Stimulated activated CD8-positive, alpha-beta memory T cell treated with anti-CD3 and anti-CD28 coated beads, Interleukin-15, amount 100 ng/mL, for 4 hours (primary cell): ENCODE measurements at places on chromosomes 3 and 15.

DNA sequence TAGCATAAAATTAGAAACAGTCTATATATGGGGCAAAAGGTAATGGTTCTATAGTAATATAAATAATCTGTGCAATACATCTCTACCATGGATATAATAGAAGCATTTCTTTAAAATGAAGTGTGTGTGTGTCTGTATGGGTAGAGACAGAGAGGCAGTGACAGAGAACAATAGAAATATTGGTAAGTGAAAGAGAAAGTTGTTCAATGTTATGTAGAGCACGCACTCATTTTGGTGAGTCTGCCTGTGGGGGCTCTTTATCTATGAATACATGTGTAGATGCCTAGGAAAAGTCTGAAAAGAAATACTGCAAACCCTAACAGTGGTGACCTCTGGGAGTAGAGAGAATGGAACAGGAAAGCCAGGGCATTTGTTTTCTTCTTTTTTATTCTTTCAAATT lies 182.6 kb downstream of the STAC start:
- no peak for DNase-seq

DNA sequence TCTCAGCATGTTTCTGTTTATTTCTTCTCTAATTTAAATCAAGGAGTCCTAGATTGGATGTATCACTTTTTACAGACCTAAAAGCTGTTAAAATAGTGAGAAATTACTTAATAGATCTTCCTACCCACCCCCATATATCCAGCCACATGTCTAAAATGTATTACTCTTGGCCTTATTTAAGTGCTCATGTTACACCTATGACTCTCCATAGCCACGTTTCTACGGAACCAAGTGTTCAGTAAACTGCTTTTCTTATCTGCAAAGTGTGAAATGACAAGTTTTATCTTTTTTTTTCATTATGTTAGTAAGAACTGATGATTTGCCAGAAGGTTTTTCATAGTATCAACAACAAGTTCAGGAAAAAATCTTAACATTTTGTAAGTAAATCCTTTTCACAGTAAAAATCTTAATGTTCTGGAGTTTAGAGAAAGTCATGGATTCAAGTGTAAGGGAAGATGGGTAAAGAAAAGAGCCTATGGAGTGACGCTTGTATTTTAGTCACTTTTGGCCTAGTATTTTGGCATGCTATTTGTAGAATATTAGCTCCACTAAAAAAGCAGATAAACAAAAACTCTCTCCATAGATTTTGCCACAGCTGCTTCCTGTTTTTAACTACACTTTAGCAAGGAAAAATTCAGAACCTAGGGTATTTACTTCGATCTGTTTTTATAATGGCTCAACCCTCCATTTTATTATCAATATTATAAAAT lies 41.2 kb upstream of the IGSF10 start:
- DNase-seq: no peak

GRCh38 chr15:53918180-53919079 lies 59.8 kb upstream of the UNC13C start:
- no peak for DNase-seq

DNA sequence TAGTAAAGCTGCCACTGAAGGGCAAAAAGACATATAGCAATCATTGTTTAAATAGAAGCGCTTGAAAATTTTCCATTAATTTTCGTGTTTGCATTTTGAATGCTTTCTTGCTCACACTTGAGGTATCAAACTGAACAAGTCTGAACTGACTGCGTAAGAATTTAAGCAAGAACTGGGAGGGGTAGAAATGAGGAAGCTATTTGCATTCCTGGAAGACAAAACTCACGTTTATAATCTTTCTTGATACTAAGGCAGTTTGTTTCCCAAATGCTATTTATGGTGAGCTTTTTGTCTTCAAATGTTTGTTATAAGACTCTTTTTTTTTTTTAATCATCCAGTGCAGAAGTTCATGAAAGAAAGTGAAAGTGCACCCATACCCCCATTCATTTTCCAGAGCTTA lies 499.8 kb upstream of the TPRG1 start:
- no peak for DNase-seq

GRCh38 chr15:26260517-26261133 lies 397.5 kb upstream of the ATP10A start:
- DNase-seq: no peak

GRCh38 chr3:93969997-93970396 lies 3.7 kb downstream of the PROS1 start:
- DNase-seq: no peak

GRCh38 chr3:16012086-16012485 lies 162.4 kb upstream of the GALNT15 start:
- DNase-seq: no peak

DNA sequence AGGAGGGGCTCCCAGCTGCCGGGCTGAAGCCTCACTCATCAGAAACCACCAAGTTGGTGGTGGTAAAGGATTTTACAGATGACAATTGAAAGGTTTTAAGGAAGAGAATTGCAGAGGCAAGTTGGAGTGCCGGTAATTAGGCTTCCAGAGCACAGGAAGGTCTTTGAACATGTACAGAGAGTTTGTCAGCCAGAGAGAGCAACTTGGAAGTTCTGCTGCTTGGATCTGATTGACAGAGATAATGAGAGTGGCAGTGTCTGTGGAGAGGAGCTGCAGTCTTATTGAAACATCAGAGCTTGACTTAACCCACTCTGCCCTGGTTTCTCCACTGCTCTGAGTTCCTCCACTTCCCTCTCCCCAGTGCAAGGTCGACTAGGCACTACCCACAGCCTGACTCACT lies 448.6 kb downstream of the EPHB1 start:
- DNase-seq: no peak

DNA sequence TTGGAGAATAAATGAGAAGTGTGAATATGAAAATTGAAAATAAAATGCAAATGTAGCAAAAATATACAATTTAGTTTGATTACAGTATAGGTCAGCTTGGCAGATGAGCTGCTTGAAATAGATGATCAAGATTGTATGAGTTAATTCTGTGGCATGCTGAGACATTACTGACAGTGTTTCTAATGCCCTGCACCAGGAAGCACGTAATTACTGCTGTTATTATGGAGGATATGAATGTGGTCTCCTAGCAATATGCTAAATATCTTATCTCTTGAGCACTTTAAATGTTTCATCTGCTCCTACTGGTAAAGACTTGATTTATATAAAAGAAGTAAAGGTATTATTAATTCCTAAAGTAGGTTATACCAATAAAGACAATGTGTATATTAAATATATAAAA lies 1015.5 kb downstream of the PLOD2 start:
- DNase-seq: no peak

DNA sequence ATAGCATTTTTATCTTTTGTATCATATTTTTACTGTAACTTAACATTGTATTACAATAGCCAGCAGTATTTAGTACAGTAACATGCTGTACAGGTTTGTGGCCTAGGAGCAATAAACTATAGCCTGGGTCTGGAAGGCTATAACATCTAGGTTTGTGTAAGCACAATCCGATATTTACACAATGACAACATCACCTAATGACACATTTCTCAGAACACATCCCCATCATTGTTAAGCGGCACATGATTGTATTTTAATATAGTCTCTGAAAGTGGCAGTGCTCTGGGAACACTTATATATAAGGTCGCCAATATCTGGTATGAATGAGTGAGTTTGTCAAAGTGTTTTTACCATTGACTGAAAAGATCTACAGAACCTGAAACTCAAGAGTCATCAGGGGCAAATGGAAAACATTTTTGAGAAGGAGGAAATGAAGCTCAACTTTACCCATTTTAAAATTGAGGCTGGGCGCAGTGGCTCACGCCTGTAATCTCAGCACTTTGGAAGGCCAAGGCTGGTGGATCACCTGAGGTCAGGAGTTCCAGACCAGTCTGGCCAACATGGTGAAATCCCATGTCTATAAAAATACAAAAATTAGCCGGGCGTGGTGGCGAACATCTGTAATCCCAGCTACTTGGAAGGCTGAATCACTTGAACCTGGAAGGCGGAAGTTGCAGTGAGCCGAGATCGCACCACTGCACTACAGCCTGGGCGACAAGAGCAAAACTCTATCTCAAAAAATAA lies 38.8 kb upstream of the TNFSF10 start:
- no peak for DNase-seq

DNA sequence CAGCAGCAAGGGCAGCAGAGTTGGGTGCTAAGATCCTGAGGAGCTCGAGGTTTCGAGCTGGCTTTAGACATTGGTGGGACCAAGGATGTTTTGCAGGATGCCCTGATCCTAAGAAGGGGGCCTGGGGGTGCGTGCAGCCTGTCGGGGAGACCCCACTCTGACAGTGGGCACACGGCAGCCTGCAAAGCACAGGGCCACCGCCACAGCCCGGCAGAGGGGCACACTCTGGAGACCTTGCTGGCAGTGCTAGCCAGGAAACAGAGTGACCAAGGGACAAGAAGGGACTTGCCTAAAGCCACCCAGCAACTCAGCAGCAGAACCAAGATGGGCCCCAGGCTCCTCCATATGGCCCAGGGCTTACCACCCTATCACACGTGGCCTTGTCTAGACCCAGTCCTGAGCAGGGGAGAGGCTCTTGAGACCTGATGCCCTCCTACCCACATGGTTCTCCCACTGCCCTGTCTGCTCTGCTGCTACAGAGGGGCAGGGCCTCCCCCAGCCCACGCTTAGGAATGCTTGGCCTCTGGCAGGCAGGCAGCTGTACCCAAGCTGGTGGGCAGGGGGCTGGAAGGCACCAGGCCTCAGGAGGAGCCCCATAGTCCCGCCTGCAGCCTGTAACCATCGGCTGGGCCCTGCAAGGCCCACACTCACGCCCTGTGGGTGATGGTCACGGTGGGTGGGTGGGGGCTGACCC lies 18.8 kb downstream of the SEC61A1 start:
- no peak for DNase-seq

DNA sequence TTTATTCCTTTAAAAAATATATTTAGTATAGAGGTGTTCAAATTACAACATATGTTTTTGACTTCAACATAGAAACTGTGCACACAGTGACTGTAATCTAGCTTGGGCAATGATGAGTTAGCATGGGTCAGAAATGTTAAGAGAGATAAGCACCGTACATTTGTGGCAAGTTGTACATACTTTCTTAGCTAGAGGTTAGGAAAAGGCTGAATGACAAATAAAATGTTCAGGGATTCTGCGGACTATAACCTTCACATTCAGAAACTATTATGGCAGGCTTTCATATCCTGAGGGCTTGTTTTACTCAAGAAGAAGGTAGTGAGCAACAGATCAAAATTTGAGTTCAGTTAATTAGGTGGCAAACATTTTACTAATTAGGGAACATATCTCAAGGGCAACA lies 379.7 kb upstream of the EPHA6 start:
- no peak for DNase-seq

DNA sequence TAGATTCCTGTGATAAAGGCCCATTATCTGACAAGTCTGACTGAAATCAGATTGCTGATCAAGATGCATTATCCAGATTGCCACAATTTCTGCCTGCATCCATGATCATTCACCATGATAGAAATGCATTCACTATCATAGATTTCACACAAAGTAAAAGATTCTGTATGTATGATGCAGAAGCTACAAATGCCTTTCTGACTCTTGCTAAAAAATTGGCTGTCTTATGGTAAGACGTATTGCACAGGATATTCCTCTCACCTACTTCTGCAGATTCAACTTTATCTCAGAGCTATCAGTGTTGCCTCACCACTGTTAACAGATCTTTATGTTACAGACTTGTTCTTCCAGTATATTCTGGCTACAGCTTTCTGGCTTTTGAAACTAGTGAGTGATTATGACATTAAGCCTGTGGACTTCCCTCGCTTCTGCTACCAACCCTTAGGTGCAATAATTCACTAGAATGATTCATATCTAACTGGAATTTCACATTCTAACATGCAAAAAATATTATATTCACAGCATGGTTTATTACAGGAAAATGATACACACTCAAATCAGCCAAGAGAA lies 955.3 kb downstream of the EPHA3 start:
- no peak for DNase-seq

DNA sequence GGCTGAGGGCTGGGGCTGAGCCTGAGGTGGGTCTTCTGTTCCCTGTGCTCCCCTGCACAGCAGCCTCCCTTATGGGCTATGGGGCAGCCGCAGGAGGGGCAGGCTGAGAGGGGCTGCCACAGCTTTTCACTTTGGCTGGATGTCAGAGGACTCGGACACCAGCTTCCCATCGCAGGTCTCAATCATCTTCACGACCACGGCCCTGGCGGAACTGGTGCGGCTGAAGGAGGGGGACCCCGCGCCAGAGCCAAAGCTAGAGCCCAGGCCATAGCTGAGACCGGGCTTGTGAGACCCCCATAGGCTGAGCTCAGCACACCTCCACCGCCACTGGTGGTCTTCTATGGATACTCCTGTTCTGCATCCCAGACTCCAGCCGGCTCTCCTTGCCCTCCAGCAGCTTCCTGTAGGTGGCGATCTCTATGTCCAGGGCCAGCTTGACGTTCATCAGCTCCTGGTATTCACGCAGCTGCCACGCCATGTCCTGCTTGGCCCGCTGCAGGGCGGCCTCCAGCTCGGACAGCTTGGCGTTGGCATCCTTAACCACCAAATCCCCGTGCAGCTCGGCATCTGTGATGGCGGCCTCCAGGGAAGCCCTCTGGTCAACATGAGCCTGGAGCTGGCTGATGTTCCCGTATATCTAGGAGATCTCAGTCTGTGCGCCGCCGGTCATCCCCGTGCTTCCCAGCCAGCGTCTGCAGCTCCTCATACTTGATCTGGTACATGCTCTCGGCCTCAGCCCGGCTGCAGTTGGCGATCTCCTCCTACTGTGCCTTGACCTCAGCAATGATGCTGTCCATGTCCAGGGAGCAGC lies 181.7 kb upstream of the SYNPR start:
- no peak for DNase-seq

DNA sequence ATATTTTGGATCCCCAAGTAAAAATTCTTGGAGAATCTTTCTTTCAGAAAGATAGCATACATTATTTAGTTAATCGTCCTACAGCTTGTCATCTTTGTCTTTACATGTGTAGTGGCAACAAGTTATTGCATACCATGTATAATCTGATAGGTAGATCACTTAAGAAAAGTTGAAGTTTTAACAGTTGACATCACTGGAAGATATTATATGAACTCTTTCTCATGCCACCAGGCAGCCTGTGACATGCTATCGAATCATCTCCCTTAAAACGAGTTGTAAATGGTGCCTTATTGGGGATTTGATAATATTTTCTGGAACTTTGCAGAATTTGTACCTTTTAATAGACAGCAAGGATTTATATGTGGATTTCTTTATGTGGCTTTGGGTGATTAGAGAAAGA lies 8.7 kb downstream of the U2SURP start:
- DNase-seq: no peak

DNA sequence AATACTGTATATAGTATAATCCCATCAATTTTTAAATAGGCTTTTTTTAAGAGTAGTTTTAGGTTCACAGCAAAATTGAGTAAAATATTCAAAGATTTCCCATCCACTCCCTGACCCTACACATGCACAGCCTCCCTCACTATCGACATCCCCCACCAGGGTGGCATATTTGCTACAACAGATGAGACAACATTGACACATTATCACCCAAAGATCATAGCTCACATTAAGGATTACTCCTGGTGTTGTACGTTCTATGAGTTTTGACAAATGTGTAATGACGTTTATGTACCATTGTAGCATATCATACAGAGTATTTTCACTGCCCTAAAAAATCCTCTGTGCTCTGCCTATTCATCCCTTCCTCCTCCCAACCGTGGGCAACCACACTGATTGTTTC lies 39.3 kb downstream of the LHFPL4 start:
- DNase-seq: no peak
